Caki2 (cell line): ENCODE measurements at places on chromosomes 7 and 10. TPM values are rescaled to one million over a fixed set of nuclear protein-coding genes. Genes with fewer than 3 reads are reported as not detected.

- DNase-seq: no peak
Measured at GRCh38 chr10:12823328-12823727, 178.2 kb downstream of the CCDC3 start.

DNA sequence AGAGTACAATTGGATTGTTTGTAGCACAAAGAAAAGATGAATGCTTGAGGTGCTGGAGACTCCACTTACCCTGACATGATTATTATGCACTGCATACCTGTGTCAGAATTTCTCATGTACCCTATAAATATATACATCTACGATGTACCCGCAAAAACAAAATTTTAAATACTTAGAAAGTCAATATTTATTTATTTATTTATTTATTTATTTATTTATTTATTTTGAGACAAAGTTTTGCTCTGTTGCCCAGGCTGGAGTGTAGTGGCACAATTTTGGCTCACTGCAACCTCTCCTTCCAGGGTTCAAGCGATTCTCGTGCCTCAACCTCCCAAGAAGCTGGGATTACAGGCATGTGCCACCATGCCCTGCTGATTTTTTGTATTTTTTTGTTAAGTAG is 35.1 kb upstream of the EBF3 start:
- no peak for DNase-seq

- no peak for DNase-seq
Measured at GRCh38 chr7:24959735-24960485, 20.1 kb downstream of the OSBPL3 start.

DNA sequence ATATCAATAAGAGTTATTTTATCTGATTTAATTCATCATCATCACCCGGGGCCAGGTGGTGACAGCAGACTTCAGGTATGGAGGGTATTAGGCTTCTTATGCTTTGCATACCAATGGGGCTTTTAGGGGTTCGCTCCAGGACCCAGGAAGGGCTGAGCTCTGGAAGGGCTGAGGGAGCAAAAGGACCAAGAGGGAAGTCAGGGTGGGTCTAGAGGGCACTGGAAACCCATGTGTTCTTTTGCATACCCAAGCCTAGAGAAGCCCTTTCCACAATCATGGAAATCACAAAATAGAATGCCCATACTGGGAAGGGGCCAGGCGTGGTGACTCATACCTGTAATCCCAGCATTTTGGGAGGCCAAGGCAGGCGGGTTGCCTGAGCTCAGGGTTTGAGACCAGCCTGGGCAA is 30.9 kb upstream of the VCL start:
- no peak for DNase-seq

GRCh38 chr7:85703251-85704010 is 516.6 kb upstream of the SEMA3D start:
- no peak for DNase-seq

GRCh38 chr10:102781921-102782557 is 38.3 kb downstream of the WBP1L start:
- DNase-seq: no peak

GRCh38 chr7:66894463-66895080 is 26.5 kb upstream of the TMEM248 start:
- peak; percentile 21 for DNase-seq

- DNase-seq: no peak
Measured at GRCh38 chr7:150620061-150620460, 12.1 kb downstream of the GIMAP6 start.

- no peak for DNase-seq
Measured at GRCh38 chr7:141286522-141286921, 212.7 kb downstream of the TMEM178B start.

DNA sequence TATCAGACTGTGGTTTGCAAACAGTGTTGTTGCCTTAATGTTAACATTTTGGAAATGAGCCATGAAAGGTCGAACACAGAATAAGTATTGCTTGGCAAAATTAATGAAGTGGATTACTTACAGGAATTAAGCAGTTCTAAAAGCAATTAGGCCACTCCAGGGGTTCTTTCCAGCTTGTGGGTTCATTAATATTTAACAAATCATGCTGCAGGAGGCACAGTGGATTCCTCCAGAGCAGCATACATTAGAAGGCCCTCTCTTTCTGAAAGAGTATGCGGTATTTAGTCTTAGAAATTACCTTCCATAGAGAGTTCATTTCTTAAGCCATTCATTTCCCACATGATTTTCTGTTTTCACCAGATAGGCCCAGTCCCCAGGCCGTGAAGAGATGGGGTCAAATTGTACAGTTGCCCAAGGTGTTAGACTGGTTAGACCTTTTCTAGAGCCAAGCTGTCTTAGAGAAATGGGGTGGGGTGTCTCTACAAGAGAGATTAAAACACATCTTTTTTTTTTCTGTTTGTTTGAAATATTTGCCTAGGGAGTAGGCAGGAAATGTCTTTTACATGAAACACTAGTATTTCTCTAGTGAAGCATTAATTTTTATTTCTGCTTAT is 40.0 kb upstream of the AGR3 start:
- peak; percentile 55 for DNase-seq

GRCh38 chr7:93921607-93922566 is at the start of gene GNG11:
GNG11 (plus strand) TSS chr7:93921735; CDS start chr7:93922138, 403 bp downstream.
- DNase-seq: peak; percentile 76

DNA sequence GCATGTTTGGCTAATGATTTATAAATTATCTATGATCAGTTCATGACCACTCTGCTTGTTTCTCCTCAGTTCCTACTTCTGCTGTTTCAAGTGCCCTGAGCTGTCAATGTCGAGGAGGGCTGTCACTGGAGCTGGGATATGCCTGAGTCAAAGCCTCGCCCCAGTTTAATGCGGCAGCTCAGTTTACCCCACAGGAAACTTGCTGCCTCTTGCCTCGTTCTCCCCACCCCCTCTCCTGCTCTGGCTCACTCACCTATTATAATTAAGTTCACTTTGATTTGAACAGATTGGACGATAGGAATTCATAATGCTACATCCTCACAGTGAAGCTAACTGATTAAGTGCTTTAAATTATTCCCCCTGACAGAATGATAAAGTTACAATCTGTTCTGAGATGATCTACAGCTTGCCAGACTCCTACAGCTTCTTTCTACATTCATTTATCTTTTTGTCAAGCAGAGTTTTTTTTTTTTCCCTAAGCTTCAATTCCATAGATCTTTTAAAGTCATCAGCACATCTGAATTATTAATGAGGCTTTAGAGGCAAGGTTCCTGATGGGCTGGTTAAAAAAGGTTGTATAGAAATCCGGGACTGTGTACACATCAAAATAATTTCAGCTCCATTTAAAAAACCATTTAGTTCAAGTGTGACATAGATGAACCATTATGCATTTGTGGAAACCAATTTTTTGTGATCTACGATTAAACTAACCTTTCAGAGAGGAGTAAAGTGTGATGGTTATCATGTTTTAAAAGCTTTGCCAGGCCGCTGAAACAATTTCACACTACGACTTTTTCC is 758.3 kb downstream of the KCNMA1 start:
- no peak for DNase-seq

DNA sequence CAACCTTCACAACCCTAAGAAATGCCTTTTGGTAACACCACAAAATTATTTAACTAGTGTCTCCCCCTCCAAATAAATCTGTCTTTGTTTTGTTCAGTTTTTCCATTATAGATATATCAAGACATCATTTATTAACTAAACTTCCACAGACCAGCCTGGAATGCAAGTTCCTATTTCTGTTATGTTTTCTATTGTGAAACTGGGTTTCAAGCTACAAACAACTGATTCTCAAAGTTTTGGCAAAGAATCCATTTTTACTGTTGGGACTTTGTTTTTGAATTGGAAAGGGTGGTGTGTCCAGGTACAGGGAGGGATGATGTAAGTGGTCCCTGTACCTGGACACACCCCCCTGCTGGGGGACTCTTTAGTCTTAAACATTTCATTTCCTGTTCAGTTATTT is 36.2 kb downstream of the STAMBPL1 start:
- DNase-seq: no peak

DNA sequence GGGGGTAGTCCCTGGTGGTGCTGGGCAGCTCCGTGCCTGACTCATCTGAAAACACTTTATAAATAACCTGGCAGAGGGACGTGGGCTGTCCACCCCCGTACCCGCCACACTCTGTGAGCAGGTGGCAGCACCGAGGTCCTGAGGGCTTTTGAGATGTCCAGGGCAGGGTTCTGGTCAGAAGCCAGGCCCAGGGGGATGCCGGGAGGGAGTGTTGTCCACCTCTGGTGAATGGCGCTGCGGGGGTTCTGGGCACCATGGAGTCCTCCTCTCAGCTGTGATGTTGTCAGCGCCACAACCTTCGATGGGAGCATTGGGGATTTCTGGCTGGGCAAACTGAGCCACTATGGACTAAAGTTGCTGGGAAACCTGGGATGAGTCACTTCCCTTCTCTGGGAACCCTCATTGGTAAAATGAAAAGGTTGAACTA is 27.4 kb upstream of the GOLGA7B start:
- peak; percentile 23 for DNase-seq

- DNase-seq: no peak
Measured at GRCh38 chr7:1220977-1221745, 11.5 kb upstream of the UNCX start.

DNA sequence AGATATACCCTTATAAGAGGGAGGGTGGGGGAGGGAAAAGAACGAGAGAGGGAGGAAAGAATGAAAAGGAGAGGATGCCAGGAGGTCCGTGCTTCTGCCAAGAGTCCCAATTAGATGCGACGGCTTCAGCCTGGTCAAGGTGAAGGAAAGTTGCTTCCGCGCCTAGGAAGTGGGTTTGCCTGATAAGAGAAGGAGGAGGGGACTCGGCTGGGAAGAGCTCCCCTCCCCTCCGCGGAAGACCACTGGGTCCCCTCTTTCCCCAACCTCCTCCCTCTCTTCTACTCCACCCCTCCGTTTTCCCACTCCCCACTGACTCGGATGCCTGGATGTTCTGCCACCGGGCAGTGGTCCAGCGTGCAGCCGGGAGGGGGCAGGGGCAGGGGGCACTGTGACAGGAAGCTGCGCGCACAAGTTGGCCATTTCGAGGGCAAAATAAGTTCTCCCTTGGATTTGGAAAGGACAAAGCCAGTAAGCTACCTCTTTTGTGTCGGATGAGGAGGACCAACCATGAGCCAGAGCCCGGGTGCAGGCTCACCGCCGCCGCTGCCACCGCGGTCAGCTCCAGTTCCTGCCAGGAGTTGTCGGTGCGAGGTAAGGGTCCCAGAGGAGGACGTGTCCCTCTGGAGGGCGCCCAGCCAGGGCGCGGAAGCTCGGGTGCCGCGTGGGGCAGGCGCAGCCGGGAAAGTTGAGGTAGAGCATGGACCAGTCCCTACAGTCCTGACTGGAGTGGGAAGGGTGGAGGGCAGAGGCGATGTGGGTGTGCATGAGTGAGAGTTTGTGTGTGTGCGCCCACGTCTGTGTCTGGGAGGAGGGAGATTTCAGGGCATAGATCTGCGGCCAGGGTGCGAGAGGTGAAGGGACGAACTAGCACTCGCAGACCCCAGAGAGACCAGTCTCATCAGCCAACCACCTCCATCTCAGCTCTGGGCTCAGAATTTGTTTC is 844 bp downstream of the GRM3 start:
- no peak for DNase-seq

- DNase-seq: no peak
Measured at GRCh38 chr7:3408814-3409595, 108.0 kb downstream of the SDK1 start.

- no peak for DNase-seq
Measured at GRCh38 chr10:46520941-46521340, 35.5 kb downstream of the GPRIN2 start.

GRCh38 chr10:122864901-122865300 is 14.5 kb downstream of the FAM24B start:
- peak; percentile 27 for DNase-seq

DNA sequence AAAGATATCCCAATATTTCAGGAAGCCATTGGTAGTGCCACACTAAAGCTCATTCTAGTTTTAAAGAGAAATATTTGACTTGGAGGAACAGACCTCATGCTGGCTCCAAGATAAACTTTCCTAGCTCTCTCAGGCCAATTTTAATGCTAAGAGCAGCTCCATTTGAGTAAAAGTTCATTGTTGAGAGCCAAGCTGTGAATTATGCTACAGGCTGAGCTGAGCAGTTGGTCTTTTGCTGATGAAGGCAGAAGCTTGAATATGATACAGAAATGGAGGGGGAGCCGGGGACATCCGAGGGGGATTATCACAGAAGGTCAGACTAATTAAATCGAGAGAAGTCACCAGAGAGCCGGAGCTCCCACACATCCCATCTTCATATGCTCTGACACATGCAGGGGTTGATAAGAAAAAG is 175.7 kb upstream of the AUTS2 start:
- no peak for DNase-seq

DNA sequence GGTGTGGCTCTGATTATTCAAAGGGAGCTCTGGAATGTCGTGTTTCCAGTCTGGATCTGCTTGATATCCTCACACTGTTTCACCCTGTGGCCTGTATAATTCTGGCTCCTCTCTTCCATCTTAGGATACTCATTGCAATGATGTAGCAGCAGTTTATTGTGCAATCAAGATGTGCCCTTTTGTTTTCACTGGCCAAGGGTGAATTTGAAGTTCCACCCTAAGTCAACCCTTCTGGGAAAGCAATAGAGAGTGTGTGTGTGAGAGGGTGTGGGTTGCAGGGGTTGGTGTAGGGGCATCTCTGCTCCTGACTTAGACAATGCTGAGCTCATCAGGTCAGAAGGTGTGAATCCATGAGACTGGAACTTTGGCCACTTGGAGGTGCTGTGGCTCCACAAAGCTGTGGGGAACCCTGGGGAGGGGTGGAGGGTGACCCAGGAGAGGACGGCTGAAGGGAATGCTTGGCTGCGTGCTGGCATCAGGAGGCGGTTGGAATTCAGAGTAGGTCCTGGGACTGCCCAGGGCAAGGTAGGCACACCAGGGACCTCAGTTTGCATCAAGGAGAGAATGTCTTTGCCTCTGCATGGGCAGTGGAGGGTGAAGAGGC is 118.0 kb upstream of the PRSS58 start:
- peak; percentile 94 for DNase-seq

GRCh38 chr10:128295003-128295402 is 168.8 kb upstream of the MKI67 start:
- no peak for DNase-seq

DNA sequence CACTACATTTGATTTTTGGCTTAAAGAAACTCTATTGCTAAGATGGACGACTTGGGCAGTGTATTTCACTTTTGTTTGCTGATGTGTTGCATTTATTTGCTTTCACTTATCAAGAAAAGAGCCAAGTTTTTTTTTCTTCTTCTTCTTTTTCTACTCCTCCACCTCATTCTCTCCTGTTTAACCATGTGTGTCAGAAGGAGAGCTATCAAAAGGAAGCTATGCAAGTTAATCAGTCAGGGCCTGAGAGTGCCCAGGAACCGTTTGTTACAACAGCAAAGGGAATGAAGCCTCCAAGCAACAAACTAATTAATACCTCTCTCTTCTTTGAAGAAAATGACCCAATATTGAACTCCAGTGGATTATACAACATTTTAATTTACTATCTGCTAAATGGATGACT is 299.3 kb downstream of the GRM8 start:
- no peak for DNase-seq

GRCh38 chr7:39666562-39666961 is 43.2 kb downstream of the RALA start:
- DNase-seq: no peak

- no peak for DNase-seq
Measured at GRCh38 chr7:70239918-70240317, 641.6 kb downstream of the AUTS2 start.

AKR1C4 gene
- total RNA-seq: not detected in 2 replicates

CARD11 gene
- total RNA-seq: 9.7 and 10.3 TPM in 2 replicates

ATG9B gene
- 0.68 TPM in 1 of 2 replicates, not detected in the other for total RNA-seq

SPOCK2 gene
- total RNA-seq: 0.41 and 1.1 TPM in 2 replicates

MOSPD3 gene
- total RNA-seq: 3.6 and 34.9 TPM in 2 replicates

MPP7 gene
- total RNA-seq: 1.8 TPM in 1 of 2 replicates, not detected in the other

FBXL13 gene
- total RNA-seq: 0.34 TPM in 1 of 2 replicates, not detected in the other

FAM221A gene
- total RNA-seq: 4.1 TPM in 1 of 2 replicates, not detected in the other

C10orf95 gene
- not detected in 2 replicates for total RNA-seq

INMT gene
- not detected in 2 replicates for total RNA-seq

TRPV5 gene
- total RNA-seq: not detected in 2 replicates
